ENCODE measurements at places on chromosomes 16 and 17.

DNA sequence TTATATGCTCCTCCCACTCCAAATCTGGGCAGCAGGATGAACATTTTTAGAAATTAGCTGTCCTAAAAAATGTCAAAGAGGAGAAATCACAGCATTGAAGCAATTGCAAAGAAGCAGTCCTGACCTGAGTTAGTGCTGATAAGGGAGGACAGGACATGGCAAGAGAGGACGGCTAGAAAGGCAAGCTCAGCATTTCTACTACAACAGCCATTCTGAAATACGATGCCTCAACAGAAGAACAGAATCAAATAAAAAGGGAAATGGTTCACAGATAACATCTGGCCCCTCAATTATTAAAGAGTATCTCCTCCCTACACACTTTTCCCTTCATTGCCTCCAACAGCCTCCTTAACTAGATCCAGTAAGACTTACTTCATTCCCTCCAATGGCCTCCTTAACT, 18.3 kb downstream of the VPS53 start:
- DNase-seq, result no peak

DNA sequence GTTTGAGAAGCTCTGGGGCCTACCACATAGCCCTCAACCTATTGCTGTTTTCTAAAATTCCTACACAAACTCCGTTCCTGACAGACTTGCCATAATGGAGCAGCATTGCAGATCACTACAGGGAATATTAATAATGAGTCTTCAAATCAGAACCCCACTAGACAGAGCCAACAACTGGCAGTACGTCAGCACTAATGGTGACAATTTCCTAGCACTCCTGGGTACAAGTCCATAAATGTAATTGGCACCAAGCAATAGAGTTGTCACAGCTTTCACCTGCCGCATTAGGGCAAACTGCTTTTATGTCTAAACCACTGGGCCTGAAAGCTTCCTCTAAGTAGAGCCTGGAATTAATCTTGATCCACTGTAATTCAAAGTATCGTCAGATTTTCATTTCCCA, 25.5 kb upstream of the ABAT start:
- no peak for DNase-seq

DNA sequence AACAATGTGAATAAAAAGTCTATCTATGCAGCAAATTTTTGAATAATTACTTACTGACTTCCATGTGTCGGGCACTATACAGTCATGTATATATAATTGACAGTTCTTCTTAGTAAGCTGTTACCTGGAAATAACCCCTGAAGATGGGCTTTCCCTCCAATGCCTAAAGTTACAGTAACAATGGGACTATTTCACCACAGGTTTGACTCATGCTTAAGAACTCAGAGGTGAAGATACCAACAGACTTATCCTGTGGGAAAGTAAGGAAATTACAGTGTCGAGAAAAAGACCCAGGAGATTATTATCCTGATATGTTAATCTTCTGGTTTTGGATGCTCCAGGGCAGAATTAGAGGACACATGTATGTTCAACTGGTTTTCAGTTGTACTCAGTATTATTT, 601.5 kb upstream of the SOX9 start:
- DNase-seq, result no peak

DNA sequence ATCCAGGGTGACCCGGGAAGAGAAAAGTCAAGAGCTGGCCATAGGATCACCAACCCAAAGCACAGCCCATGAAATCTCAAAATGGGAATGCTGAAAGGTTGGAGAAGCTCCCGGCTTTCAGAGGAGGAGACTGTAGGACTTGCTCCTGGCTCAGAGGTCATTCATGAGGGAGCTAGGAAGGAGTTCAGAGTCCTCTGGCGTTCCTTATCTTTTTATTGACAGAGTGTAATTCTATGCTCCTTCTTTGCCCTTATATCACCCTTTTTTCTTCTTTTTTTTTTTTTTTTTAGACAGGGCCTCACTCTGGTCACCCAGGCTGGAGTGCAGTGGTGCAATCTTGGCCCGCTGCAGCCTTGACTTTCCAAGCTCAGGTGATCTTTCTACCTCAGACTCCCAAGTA, 27.3 kb upstream of the CNOT1 start:
- DNase-seq, result no peak

- DNase-seq, result no peak
These were observed 37.0 kb upstream of the PEMT start for GRCh38 chr17:17628388-17629008.

DNA sequence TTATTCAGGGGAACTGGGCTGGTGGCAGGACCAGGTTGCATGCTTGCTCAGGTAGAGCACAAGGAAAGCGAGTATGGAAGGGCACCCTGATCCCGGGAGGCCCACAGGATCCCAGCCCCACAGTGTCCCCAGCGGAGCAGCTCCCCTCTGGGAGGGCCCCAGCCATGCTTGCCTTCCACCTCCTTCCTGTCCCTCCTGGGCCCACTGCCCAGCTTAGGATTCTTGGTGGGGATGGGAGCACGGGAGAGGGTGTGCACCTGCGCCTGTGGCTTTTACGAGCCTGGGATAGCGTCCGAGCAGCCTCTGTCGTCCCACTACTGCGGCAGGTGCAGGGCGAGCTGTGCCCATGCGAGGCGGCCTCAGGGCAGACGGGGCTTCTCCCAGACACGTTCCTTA, 114.5 kb downstream of the BANP start:
- DNase-seq, result no peak

DNA sequence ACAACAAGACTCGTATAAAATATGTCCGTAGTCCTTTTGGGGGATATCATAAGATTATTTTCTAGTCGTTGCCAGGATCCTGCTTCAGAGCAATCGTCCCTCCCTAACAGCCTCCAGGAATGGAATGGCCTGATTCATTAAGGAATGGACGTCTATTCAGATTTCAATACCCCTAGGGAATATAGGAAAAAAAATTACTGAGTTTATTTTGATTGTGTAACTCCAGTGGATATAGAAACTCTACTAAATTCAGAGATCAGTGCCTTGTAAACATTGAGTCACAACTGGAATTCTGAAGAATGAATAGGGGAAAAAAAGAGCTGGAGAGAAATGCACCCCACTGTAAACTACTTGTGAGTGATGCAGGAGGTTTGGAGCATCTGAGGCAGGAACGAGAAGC, 1171.5 kb upstream of the GOT2 start:
- no peak for DNase-seq

DNA sequence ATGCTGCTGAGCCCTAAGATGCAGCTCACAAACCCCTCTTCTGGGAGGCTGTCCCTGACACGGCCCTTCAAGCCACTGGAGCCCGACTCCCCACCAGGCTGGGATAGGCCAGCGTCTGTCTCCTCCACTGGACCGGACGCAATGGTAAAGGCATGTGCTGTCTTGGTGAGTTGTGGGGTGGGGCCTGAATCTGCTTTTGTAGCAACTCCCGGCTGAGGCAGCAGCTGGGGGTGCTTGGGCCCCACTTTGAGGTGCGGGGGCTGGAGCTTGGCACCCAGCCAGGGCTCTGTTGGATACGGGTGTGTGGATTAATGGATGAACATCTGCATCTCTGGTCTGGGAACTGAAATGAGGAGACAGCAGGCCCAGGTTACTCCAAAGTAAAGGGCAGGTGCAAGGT, 3.5 kb upstream of the NLRC3 start:
- DNase-seq, result no peak

GRCh38 chr16:72928090-72928981, 119.6 kb downstream of the ZFHX3 start:
- DNase-seq, result no peak
